ENCODE measurements at places on chromosomes 5 and 9. TPM values are rescaled to one million over a fixed set of nuclear protein-coding genes. Genes with fewer than 3 reads are reported as not detected.
A peak's percentile ranks its signal among the peaks of the same experiment; 100 is the strongest.

DNA sequence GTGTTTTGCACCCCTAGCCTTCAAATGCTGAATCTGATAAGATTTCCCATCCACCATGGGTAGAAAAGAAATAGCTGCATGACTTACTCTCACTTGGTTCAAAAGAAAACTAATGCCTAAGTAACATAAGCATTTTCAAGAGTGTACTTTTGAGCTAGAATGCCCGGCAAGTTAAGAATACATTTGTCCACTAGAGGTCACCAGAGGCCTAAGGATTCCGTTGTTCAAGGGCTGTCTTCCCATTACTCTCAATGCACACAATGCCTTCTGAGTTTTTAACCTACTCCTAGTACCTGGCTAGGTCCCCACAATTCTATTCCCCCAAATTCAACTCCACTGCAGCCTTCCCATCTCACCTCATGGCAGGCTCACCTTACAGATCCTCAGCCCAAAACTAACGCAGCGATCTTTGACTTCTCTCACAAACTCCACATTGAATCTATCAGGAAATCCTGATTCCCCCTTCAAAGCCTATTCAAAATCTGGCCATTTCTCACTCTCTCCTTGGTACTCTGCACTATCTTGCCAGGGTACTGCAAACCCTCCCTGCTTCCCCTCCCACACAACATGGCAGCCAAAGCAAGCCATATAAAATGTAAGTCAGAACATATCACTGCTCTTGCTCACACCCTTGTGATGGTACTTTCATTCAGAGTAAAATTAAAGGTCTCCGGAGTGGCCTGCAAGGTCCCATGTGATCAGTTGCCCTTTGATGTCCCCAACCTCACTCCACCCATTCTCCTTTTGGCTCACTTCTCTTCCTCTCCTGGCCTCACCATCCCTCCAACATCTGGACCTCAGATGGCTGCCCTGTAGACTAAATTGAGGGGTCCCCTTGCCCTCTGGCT is 13.4 kb downstream of the OXCT1 start:
- no peak overlapping the region for H3K27ac ChIP-seq
- H3K4me1 ChIP-seq = no peaks in the 10 kb centered on the region
- no peaks in the 10 kb centered on the region for H3K27me3 ChIP-seq

- no peak overlapping the region for H3K4me3 ChIP-seq
- H3K27ac ChIP-seq = no peak overlapping the region
- H3K36me3 ChIP-seq = no peaks in the 10 kb centered on the region
- no peaks in the 10 kb centered on the region for H3K27me3 ChIP-seq
Observed at GRCh38 chr9:100086097-100086635, 12.6 kb downstream of the ERP44 start.

The HAVCR1 gene
- total RNA-seq = not detected

The TAS2R1 gene
- not detected for total RNA-seq

GRCh38 chr5:181203777-181204112 is 1.3 kb downstream of the TRIM7 start:
- peak overlapping the region; percentile 76 for H3K4me3 ChIP-seq
- H3K4me1 ChIP-seq = peaks cover 25% of the 10 kb centered on the region
- peaks cover 23% of the 10 kb centered on the region for H3K36me3 ChIP-seq
- DNase-seq = no peak
- H3K27me3 ChIP-seq = no peaks in the 10 kb centered on the region
- H3K27ac ChIP-seq = peak overlapping the region; percentile 93

DNA sequence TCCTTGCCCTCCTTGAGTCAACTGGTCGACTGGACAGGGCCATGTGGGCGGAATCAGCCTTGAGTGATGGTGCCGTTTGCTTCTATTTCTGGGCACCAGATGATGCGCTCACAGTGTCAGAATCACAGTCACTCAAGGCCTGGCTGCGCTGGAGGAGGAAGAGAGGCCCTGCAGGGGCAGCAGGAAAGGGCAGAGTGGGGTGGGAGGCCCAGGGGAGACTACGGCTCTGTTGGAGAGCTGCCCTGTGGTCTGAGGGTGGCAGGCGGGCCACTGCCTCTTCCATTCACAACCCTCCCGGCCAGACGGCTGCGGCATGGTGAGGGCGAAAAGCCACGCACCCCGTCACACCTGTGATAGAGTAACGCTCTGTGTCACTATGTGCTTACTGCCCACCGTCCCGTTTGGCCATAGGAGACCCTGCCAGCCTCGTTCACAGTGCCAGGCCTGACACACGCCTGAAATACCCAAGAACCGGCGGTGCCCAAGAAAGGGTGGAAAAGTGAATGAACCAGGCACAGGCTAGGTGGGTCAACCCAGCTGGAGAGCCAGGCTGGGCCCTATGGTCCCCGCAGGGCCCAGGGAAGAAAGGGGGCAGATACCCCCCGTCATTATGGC is 9.9 kb downstream of the PLPP7 start:
- peaks cover 17% of the 10 kb centered on the region for H3K36me3 ChIP-seq
- DNase-seq = peak; percentile 74
- H3K27ac ChIP-seq = peak overlapping the region; percentile 91
- peaks cover 50% of the 10 kb centered on the region for H3K4me1 ChIP-seq

The TICAM2 gene
- 4.9 TPM for total RNA-seq

The TXNDC8 gene
- not detected for total RNA-seq

The PCDHB10 gene
- total RNA-seq = 0.26 TPM

The QRFP gene
- not detected for total RNA-seq

- H3K4me1 ChIP-seq = no peaks in the 10 kb centered on the region
- H3K27me3 ChIP-seq = no peaks in the 10 kb centered on the region
- H3K36me3 ChIP-seq = no peaks in the 10 kb centered on the region
- no peak overlapping the region for H3K27ac ChIP-seq
Observed at GRCh38 chr9:90365666-90366065, 277.0 kb downstream of the DIRAS2 start.

DNA sequence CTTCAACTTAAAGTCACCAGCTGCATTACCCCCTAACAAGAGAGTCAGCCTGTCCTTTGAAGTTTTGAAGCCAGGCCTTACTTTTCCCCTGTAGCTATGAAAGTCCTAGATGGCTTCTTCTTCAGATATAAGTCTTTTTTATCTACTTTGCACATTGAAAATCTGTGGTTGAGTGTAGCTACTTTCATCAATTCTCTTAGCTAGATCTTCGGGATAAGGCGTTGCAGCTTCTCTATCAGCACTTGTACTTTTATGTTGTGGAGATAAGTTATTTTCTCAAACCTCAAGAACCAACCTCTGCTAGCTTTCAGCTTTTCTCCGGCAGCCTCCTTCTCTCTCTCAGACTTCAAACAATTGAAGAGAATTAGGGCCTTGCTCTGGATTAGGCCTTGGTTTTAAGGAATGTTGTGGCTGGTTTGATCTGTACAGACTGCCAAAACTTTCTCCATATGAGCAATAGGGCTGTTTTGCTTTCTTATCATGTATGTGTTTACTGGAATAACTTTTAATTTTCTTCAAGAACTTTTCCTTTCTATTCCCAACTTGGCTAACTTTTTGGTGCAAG is 21.6 kb downstream of the CATSPER3 start:
- no peaks in the 10 kb centered on the region for H3K27me3 ChIP-seq
- H3K27ac ChIP-seq = no peak overlapping the region
- DNase-seq = no peak
- no peaks in the 10 kb centered on the region for H3K36me3 ChIP-seq

GRCh38 chr5:168218746-168219145 is 72.7 kb upstream of the WWC1 start:
- H3K4me1 ChIP-seq = no peaks in the 10 kb centered on the region
- H3K36me3 ChIP-seq = no peaks in the 10 kb centered on the region
- no peak overlapping the region for H3K4me3 ChIP-seq
- no peaks in the 10 kb centered on the region for H3K27me3 ChIP-seq

DNA sequence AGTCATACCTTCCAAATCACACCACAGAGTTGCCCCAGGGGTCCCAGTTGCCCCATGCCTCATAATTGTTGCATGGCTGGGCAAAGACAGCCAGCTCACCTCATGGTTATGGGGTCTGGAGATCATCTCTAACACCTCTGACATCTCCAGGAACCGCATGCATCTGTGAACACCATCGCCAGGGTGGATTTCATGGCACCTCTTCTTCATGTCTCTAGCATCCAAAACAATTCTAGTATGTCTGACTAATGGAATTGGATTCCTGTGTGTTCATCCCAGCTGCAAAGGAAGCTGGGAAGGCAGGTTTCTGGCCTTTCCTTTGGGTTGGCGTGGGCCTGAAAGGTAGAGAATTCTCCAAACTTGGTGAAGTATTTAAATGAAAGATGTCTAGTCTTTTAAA is 122.3 kb upstream of the ABCA1 start:
- H3K27me3 ChIP-seq = no peaks in the 10 kb centered on the region
- H3K27ac ChIP-seq = no peak overlapping the region
- H3K4me1 ChIP-seq = no peaks in the 10 kb centered on the region

DNA sequence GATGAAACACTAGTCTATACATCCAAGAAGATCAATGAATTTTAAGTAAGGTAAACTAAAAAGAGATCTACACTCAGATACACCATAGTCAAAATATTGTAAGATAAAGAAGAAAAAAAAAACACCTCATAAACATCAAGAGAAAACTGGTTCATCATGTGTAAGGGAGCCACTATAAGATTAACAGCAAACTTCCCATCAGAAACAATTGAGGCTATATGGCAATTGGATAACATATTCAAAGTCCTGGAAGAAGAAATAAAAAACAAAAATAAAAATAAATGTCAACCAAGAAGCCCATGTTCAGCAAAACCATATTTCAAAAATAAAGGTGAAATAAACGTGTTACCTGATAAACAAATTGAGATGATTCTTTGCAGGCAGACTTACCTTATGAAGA is 3.6 kb downstream of the OR13C8 start:
- H3K27me3 ChIP-seq = no peaks in the 10 kb centered on the region
- no peak for DNase-seq
- no peaks in the 10 kb centered on the region for H3K36me3 ChIP-seq
- no peak overlapping the region for H3K27ac ChIP-seq
- no peaks in the 10 kb centered on the region for H3K4me1 ChIP-seq

- no peaks in the 10 kb centered on the region for H3K4me1 ChIP-seq
- H3K27me3 ChIP-seq = no peaks in the 10 kb centered on the region
- H3K27ac ChIP-seq = no peak overlapping the region
- peaks cover 3% of the 10 kb centered on the region for H3K36me3 ChIP-seq
Observed at GRCh38 chr5:32116574-32117313, 57.4 kb downstream of the GOLPH3 start.

DNA sequence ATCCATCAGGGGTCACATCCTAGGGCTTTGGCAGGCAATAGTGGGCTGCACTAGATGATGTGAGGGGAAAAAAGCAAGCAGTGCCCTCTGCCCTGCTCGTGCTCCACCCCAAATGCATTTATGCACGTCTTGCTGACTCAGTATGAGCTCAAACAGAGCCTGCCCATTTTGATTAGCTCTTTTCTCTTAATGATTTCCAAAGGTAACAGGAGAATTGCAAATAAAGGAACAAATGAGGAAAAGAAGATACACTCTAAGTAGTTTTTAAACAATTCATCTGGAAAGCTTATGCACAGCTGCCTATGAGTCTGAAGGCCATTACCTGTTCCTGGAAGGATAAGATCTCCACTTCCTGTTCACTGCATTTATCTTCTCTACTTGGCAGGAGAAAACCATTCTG is 364.2 kb downstream of the TMEM232 start:
- no peak overlapping the region for H3K4me3 ChIP-seq
- H3K27ac ChIP-seq = no peak overlapping the region
- no peaks in the 10 kb centered on the region for H3K4me1 ChIP-seq
- no peaks in the 10 kb centered on the region for H3K27me3 ChIP-seq
- no peaks in the 10 kb centered on the region for H3K36me3 ChIP-seq

DNA sequence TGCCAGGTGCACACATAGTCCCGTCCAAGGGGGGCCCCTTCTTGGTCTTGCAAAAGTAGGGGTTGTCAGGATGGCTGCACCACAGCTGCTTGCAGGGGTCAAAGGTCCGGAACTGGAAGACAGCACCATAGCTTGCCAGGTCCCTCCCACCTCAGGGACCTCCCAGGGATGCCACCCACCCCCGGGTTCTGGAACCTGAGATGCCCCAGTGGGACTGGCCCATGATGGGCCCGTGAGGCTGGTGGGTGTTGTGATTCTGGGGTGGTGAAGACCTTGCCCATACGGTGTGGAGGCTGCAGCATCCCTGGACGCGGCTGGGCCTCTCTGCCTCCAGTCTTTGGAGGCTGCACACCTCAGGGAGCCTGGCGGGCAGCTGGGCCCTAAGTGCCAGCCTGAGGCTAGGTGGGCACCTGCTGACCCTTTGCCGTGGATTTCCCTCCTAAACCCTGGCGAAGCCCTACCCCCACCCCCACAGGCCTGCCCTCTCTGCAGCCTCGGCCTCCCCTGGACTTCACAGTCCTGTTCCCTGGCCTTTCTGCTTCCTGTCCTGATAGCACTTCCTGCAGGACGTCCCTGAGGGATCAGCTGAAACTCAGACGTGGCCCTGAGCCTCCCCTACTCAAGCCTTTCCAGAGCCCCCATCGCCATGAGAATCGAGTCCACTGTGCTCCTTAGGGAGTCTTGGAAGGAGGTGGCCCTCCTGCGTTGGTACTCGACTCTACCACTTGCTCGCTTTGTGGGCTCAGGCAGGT is 92.1 kb downstream of the ZNF354C start:
- no peak overlapping the region for H3K27ac ChIP-seq
- no peak for DNase-seq
- no peaks in the 10 kb centered on the region for H3K36me3 ChIP-seq
- no peaks in the 10 kb centered on the region for H3K27me3 ChIP-seq
- H3K4me1 ChIP-seq = no peaks in the 10 kb centered on the region

DNA sequence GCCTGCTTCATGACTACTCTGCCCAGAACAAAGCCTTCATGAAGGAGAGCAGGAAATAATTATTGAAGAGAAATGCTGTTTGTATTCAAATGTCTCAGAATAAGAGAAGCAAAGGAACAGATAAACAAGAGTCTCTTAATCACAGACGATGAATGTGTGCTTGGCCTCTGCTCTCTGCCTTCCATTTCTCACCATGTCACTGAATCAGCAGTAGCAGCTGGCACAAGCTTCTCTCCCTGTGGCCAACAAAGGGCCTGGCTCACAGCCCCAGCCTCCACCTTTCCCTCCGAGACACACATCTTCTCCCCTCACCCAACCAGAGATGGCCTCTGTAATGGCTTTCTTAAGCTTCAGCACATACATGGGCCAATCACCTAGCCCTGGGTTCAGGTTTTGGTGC is 128.1 kb upstream of the SLIT3 start:
- no peaks in the 10 kb centered on the region for H3K27me3 ChIP-seq
- no peak overlapping the region for H3K27ac ChIP-seq
- H3K4me1 ChIP-seq = no peaks in the 10 kb centered on the region
- DNase-seq = no peak
- no peak overlapping the region for H3K4me3 ChIP-seq

DNA sequence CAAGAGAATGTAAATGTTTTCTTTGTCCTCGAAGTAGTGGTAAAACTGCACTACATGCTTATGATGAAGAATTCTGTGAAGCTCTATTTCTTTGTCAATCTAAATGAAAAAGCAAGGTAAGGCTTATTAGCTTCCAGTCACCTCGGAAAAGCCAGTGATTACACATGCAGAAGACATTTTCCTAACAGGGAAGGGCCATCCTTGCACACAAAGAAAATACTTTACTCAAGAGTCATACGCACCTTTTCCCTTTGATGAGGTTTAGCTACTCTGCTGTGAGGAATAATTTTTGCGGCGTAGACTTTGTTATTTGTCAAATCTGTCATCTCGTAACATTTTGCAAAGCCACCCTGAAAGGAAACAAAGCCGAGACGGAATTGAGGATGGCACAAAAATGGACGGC is 1.1 kb downstream of the PLK2 start:
- DNase-seq = no peak
- peak overlapping the region; percentile 95 for H3K27ac ChIP-seq

All from psoas muscle (tissue), 8 donors.